ENCODE measurements at places on chromosomes 1 and 21. TPM values are rescaled to one million over a fixed set of nuclear protein-coding genes. Genes with fewer than 3 reads are reported as not detected.

The UTS2 gene
- not detected for total RNA-seq

The CFHR5 gene
- total RNA-seq: not detected

The RGS1 gene
- 30.7 TPM for total RNA-seq

The HMGCL gene
- 47.4 TPM for total RNA-seq

The KCNE2 gene
- 0.48 TPM for total RNA-seq

The OR6K3 gene
- not detected for total RNA-seq

The S100A12 gene
- not detected for total RNA-seq

The SERPINC1 gene
- total RNA-seq: 0.30 TPM

DNA sequence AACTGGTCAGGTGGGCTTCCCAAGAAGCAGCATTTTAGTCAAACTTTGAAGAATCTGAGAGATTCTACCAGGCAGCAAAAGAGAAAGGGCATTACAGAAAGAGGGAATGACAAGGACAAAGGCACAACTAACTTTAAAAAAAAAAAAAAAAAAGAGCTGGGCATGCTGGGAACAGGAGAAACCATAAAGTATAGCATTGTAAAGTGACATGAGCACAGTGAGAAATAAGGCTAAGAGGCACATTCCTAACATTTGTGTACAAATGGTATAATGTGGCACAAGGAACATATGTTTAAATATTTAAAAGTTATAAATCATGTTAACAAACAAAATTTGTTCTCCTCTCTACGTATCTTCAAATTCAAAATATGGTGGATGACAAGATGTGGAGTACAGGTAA lies 69.6 kb downstream of the CLCA4 start:
- peaks cover 5% of the 10 kb centered on the region for H3K4me1 ChIP-seq
- no peak overlapping the region for H3K4me3 ChIP-seq
- no peak overlapping the region for H3K27ac ChIP-seq
- peaks cover 2% of the 10 kb centered on the region for H3K27me3 ChIP-seq
- DNase-seq: no peak

DNA sequence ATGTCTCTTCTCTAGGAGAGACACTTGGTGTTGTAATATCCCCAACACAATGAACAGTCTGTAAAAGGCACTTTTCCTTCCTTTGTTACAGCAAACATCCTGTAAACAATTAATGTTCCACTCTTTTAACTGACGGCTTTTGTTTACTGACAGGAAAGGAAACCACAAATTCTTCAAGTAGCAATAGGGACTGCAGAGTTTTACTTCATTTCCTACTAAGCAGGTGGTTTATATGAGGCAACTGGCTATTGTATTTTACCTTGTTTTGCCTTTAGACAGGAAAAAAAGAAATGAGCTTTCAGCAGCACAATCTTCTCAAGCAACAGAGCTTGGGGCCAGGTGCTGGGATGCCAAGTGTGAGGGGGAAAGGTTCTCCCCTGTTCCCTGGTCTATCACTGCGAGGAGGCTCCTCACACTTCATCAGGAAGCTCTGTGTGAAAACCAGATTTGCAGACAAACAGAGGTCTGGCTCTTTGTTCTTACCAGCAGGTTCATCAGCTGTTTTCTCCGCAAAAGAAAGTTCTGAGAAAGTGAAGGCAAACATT lies 51.2 kb downstream of the SIPA1L2 start:
- H3K4me3 ChIP-seq: peak overlapping the region; percentile 52
- peak overlapping the region; percentile 45 for H3K27ac ChIP-seq
- H3K27me3 ChIP-seq: no peaks in the 10 kb centered on the region
- H3K36me3 ChIP-seq: peaks cover 1% of the 10 kb centered on the region

DNA sequence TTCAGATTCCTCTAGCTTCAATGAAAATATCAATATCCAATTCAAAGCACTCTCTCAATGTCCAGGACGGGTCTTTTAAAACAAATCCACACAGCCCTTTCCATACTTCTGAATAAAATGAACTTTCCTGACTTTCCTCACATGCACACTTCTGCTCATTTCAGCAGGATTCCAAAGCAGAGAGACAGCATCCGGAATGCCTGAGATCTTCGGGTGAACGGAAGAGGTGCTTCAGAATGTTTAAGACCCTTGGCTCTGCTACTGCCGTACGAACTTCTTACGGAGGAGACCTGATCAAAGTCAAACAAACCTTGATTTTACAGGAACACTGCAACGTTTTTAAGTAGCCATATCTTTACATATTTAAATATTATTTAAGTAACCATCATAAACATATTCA lies 245.7 kb downstream of the PTBP2 start:
- no peaks in the 10 kb centered on the region for H3K4me1 ChIP-seq
- H3K36me3 ChIP-seq: no peaks in the 10 kb centered on the region
- H3K27me3 ChIP-seq: peaks cover 29% of the 10 kb centered on the region
- no peak overlapping the region for H3K27ac ChIP-seq

DNA sequence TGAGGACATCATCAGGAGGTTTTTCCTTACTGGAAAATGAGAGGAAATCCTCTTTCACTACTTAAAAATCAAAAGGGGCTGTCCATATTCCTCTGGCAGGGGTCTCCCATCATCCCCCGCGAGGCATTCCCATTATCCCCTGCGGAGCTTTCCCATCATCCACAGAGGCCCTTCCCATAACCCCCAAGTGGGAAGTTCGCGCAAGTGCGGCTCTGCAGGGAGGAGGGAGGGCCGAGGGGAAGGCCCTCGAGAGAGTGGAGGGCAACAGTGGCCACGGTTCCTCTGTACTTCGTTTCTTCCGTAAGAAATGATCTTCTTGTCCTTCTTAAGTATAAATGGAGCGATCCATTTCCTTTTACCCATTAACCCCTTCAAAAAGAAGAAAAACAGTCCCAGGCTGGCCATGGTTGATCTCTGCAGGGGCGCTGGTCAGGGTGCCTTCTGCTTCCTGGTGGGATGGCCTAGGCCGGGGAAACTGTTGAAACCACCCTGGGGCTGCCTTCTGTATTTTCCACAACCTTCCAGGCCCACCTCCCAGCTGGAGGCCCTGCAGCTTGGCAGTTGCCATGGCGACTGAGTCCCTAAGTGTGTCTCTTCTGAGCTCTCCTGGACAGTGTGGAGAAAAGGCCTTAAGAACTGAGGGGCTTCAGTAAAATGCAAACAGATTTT lies 3.6 kb upstream of the RSPH1 start:
- H3K27ac ChIP-seq: no peak overlapping the region
- no peaks in the 10 kb centered on the region for H3K27me3 ChIP-seq
- no peak overlapping the region for H3K4me3 ChIP-seq
- peaks cover 34% of the 10 kb centered on the region for H3K4me1 ChIP-seq
- no peak for DNase-seq

DNA sequence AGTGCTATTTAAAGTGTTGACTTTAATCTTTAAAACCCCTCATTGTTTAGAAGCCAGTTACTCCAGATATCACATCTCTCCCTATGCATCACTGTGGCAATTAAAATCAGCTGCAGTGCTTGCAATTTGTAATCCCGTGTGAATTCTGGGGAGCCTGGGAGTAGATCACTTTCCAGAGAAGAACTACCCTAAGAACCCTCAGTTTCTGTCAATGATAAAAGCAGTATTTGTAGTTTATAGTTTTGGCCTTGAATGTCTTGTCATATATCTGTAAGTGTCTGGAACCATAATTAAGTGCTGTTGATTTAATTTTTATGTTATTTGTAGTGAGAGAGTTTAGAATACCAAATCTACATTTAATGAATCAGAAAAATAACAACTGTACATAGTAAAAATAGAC lies 5.5 kb upstream of the SPAG17 start:
- peaks cover 4% of the 10 kb centered on the region for H3K27me3 ChIP-seq
- no peaks in the 10 kb centered on the region for H3K36me3 ChIP-seq
- no peak overlapping the region for H3K27ac ChIP-seq

DNA sequence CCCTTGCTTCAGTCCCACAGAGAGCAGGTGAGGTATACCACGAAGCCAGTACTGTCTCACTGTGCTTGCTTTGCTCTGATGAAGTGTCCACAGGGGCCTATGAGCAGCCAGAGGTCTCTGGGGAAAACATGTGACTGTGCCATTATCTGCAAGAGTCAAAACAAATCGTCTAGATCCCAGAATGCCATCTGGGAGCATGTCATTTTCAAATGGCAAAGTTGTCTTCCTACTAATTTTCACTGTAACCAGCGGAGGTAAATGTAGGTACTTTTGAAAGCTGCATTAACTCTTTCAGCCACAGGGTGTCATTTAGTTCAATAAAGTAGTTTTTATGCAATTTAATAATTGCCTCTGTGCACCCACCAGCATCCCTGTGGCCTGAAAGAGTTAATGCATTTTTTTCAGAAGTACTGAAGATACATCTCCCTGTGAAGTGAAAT lies 173.6 kb upstream of the SGIP1 start:
- no peak for DNase-seq
- no peaks in the 10 kb centered on the region for H3K27me3 ChIP-seq
- H3K36me3 ChIP-seq: peaks cover 43% of the 10 kb centered on the region
- H3K4me1 ChIP-seq: peaks cover 86% of the 10 kb centered on the region

DNA sequence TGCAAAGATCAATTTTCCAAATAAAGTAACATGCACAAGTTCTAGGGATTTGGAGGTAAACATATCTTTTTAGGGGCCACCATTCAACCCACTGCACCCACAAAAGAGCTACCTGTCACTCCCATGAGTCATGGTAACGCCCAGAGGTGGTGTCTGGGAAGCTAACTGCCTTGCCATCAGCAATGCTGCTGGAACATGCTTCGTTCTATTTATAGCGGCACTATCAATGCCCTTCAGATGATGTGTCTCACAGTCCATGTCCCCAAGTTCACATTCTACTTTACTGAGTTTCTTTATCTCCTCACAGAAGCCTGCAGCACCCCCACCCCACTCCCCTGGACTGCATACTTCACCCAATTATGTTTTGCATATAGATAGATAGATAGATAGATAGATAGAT lies 95.4 kb downstream of the LPAR3 start:
- H3K36me3 ChIP-seq: peaks cover under 1% of the 10 kb centered on the region
- no peak overlapping the region for H3K27ac ChIP-seq
- no peaks in the 10 kb centered on the region for H3K27me3 ChIP-seq

- H3K27ac ChIP-seq: no peak overlapping the region
- no peak overlapping the region for H3K4me3 ChIP-seq
- no peak for DNase-seq
- peaks cover 4% of the 10 kb centered on the region for H3K4me1 ChIP-seq
- H3K27me3 ChIP-seq: no peaks in the 10 kb centered on the region
Observed at GRCh38 chr21:33866826-33867225, 48.8 kb downstream of the ATP5PO start.

- DNase-seq: no peak
- no peak overlapping the region for H3K4me3 ChIP-seq
- no peak overlapping the region for H3K27ac ChIP-seq
- no peaks in the 10 kb centered on the region for H3K4me1 ChIP-seq
- no peaks in the 10 kb centered on the region for H3K27me3 ChIP-seq
Observed at GRCh38 chr1:65440322-65440900, 19.9 kb downstream of the LEPR start.

DNA sequence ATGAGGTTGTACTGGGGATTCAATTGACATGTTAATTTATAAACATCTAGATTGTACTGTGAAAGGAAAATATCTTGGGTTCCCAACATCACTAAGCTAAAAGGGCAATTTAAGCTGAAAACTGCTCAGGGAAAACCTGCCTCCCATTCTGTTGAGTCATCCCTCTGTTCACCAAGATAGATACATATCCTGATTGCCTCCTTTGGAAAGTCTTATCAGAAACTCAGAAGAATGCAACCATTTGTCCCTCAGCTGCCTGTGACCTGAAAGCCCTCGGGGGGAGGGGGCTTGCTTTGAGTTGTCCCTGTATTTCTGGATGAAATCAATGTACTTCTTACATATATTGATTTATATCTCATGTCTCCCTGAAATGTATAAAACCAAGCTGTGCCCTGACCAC lies 187.0 kb upstream of the ETV3 start:
- H3K36me3 ChIP-seq: peaks cover 1% of the 10 kb centered on the region
- no peaks in the 10 kb centered on the region for H3K4me1 ChIP-seq
- no peak overlapping the region for H3K4me3 ChIP-seq
- H3K27me3 ChIP-seq: peaks cover 9% of the 10 kb centered on the region
- H3K27ac ChIP-seq: no peak overlapping the region

GRCh38 chr1:15201221-15201620 lies 45.8 kb upstream of the FHAD1 start:
- H3K4me3 ChIP-seq: no peak overlapping the region
- peaks cover 12% of the 10 kb centered on the region for H3K27me3 ChIP-seq
- H3K36me3 ChIP-seq: no peaks in the 10 kb centered on the region
- no peak for DNase-seq

- H3K27me3 ChIP-seq: peaks cover 15% of the 10 kb centered on the region
- H3K36me3 ChIP-seq: no peaks in the 10 kb centered on the region
- DNase-seq: no peak
Observed at GRCh38 chr1:243956450-243956849, 94.6 kb upstream of the ZBTB18 start.

DNA sequence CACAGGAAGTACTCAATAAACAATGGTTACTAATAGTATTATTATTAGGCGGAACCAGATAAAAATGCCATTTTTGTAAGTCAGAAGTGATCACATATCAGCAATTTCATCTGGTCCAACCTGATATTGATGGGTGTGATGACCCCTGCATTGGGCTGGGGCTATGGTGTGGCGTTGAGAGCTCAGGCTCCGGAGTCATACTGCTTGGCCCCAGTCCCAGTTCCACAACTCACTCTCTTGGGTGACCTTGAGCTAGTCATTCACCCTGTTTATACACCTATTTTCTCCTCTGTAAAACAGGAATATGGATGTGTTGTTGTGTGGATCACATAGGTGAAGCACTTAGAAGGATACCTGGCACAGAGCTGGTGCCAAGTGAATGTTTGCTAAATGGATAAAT lies 229.4 kb upstream of the POU3F1 start:
- H3K4me3 ChIP-seq: no peak overlapping the region
- no peak overlapping the region for H3K27ac ChIP-seq
- no peak for DNase-seq
- peaks cover 43% of the 10 kb centered on the region for H3K27me3 ChIP-seq
- H3K4me1 ChIP-seq: no peaks in the 10 kb centered on the region

GRCh38 chr1:31478167-31478566 lies 65.2 kb downstream of the SERINC2 start:
- H3K36me3 ChIP-seq: no peaks in the 10 kb centered on the region
- no peak overlapping the region for H3K27ac ChIP-seq
- no peak for DNase-seq
- no peaks in the 10 kb centered on the region for H3K4me1 ChIP-seq
- no peak overlapping the region for H3K4me3 ChIP-seq
- no peaks in the 10 kb centered on the region for H3K27me3 ChIP-seq

- DNase-seq: no peak
- no peak overlapping the region for H3K4me3 ChIP-seq
- peaks cover 26% of the 10 kb centered on the region for H3K27me3 ChIP-seq
- H3K4me1 ChIP-seq: no peaks in the 10 kb centered on the region
- H3K27ac ChIP-seq: no peak overlapping the region
- peaks cover 11% of the 10 kb centered on the region for H3K36me3 ChIP-seq
Observed at GRCh38 chr1:29379443-29380073, 143.2 kb downstream of the PTPRU start.

GRCh38 chr1:44348061-44348485 lies 7.0 kb downstream of the ERI3 start:
- H3K36me3 ChIP-seq: no peaks in the 10 kb centered on the region
- H3K27ac ChIP-seq: no peak overlapping the region
- no peaks in the 10 kb centered on the region for H3K27me3 ChIP-seq
- DNase-seq: no peak

- H3K27ac ChIP-seq: no peak overlapping the region
- H3K4me1 ChIP-seq: no peaks in the 10 kb centered on the region
- H3K4me3 ChIP-seq: no peak overlapping the region
Observed at GRCh38 chr1:115865704-115866380, 24.9 kb upstream of the NHLH2 start.
